ENCODE measurements at places on chromosomes 11 and 22.

DNA sequence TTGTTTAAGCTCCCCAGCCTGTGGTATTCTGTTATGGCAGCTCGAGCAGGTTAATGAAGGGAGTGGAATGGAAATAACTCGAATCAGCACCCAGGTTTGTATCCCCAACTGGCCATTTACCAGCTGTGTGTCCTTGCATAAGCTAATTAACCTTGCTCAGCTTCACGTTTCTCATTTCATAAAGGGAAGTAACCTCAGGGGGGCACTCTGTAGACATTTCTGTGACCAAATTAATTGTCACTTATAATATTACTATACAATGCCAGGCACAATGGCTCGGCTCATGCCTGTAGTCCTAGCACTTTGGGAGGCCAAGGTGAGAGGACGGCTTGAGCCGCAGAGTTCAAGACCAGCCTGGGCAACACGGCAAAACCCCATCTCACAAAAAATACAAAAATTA, 13.8 kb downstream of the ADA2 start:
- DNase-seq, result no peak

GRCh38 chr22:44082801-44083200, 58.7 kb downstream of the PARVB start:
- DNase-seq, result no peak

- no peak for DNase-seq
Measured at GRCh38 chr11:11078344-11079086, 220.7 kb upstream of the ZBED5 start.

DNA sequence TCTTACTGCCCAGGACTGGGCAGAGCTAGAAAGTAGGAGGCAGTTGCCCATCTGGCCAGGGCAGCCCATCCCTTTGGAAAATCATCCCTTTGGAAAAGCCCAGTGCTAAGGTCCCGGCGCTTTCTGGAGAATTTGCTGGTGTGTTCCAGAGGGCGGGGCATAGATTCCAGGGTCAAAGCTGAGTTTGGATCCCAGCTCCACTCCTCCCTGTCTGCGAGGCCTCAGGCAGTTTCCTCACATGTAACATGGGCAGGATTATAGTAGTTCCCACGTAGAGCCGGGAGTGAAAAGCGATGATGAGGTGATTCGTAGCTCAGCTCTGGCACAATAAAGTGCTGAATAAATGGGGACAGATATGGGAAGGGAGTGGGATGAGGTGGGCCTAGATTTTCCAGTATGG, 31.4 kb upstream of the LRRC10B start:
- DNase-seq, result no peak

DNA sequence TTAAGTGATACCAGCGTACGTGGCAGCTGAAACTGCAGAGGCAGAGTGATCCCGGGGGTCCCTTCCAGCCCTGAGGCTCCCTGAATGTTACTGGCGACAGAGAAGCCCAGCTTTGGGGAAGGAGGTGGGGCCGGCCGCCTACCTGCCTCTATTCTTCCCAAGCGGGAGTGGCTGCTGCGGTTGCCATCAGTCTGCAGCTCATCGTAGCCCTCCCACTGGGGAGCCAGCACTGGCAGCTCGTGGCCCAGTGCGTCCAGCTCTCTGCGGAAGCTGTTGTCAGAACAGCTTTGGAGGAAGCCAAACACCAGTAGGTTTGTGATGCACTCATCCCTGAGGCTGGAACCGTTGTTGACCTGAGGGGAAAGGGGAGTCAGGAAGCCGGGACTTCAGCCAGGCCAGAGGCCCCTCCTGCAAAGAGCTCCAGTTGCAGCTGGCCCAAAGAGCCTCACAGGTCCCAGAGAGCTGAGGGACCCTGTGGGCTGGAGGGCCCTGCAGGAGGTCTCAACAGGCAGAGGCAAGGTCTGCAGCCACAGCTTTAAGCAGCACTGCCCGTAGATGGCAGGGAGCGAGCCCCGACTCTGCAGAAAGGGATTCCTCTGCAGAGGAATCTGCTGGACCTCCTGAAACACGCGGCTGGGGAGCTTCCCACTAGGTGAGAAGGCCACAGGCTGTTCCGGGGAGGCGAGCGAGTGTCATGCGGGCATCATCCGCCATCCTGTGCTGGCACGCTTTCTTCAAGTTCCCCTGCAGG, 30.4 kb downstream of the BID start:
- no peak for DNase-seq

- no peak for DNase-seq
Measured at GRCh38 chr11:12114193-12115033, 4.0 kb downstream of the MICAL2 start.

DNA sequence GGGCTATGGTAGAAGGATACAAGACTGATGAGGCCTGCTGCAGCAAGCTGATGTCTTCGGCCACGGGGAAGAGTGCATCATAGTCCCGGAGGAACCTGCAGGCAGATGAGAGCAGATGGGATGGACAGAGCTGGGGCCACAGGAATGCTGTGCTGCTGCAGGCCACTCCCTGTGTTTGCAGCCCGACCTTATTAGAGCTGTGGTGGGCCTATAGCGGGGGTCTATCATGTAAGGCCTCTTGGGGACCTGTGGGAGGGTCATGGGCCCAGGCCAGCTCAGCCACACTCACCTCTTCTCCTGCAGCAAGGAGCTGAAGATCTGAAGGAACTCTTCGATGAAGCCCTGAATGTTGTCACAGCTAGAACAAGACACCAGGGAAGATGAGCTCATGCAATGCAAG, 31.9 kb downstream of the ASCC2 start:
- no peak for DNase-seq

GRCh38 chr11:3341298-3341697, 37.6 kb downstream of the ZNF195 start:
- DNase-seq, result peak; percentile 48

DNA sequence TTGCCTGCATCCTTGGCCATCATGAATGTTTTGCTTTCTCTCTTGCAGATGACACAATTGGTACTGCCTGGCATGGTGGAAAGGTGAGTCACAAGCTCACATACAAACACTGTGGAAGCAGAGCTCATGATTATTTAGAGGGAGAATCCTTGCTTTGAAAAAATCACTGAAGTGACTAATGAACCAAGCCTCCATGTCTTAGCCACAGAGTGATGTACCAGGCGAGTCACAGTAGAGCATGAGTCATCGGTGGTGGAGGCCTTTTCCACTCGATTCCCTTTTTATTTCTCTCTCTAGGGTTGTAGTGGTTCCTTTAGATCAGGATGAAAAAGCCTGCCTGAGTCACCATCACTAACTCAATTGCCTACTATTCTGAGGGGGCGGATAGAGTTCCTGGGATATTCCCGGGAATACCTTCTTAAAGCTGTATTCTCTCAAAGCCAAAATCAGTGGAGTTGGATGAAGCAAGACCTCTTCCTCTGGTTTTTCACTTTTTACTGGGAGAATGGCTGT, 49.6 kb upstream of the ALKBH3 start:
- DNase-seq, result no peak

- DNase-seq, result no peak
Measured at GRCh38 chr11:8932564-8933180, at the start of gene C11orf16. Gene C11orf16, minus strand, starts transcription at chr11:8932947. Its CDS starts 639 bp downstream, at chr11:8932308.

GRCh38 chr11:115624065-115624464, 119.8 kb upstream of the CADM1 start:
- DNase-seq, result no peak

DNA sequence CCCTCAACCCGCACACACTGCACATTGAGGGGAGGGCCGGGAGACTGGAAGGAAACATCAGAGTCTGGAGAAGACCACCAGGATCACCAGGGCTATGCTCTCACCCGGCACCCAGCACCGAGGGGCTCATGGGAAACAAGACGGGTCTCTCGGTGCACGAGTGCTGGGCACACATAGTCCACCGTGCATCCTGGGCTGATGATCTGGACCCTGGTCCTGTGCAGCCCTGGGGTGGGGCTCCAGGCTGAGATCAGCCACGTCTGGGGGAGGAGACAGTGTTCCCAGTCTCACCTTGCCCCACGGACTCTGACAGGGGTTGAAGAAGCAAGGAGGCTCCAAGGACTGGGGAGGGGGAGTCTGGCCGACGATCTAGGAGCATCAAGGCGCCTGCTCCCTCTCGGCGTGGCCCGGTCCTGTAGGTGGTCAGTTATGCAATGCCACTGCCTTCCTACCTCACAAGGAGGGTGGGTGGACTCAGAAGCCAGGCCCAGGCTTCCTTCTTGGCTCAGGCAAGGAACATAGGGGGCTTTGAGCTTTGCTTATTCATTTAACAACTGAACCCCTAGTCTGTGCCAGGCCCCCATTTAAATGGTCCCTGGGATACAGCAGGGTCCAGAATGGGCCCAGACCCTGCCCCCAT, 11.4 kb upstream of the CD81 start:
- DNase-seq, result no peak

DNA sequence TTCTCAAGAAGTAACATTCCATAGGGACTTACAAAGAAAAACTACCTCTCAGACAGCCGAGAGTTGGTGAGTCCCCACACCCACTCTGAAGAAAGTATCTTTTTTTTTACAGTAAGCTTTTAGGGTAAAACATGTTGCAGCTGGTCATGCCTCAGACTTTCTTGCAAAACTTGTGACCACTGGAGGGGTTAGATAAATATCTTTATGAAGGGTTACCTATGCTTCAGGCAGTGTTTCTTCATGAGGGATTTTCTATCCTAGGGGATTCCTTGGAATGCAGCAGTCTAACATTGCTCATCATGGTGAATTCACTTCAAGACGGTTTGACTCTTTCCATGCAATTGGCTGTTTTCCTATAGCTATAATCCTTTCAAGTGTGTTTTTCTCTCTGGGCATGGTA, 20.8 kb upstream of the SNX19 start:
- no peak for DNase-seq

GRCh38 chr11:109729761-109730160, 307.8 kb downstream of the C11orf87 start:
- no peak for DNase-seq

DNA sequence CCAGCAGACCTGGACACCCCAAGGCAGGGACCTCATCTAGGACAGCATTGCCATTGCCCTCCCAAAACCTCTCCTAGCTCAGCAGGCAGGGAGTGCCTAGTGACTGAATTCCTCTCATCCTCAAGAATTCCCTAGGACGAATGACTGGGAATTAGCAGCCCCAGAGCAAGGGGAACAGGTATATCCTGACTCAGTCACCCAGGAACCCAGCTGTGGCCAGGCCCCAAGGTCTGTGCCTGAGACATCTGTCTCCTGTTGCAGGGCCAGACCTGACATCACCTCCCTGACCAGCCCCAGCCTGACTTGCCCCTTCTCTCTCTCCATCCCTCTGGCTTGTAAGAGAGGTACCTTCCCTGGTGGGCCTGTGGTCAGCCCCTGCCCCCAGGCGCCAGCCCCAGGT, 39.0 kb upstream of the SUSD2 start:
- no peak for DNase-seq

DNA sequence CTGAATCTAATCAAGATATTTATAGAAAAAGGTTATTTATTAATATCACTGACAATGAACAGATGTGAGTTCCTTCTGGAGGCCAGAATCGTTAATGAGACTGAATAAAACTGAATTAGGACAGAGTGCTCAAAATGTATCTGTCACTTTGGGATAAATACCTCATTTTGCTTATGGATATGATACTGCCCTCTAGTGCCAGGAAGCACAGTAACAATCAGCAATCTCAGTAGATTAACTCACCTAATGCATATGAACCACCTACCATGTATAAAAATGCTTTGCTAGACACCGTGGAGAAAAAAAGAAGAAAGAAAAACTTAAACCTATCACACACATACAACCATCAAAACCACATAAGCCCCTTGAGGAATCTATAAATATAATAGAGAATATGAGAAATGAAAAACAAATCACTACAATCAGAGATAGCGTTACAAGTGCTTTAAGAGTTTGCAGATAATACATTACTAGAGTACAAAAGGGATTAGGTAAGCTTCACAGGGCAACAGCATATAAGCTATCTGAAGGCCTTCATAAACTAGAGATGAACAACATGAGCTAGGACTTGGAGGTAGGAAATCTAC, 117.4 kb downstream of the SGSM3 start:
- DNase-seq, result no peak

DNA sequence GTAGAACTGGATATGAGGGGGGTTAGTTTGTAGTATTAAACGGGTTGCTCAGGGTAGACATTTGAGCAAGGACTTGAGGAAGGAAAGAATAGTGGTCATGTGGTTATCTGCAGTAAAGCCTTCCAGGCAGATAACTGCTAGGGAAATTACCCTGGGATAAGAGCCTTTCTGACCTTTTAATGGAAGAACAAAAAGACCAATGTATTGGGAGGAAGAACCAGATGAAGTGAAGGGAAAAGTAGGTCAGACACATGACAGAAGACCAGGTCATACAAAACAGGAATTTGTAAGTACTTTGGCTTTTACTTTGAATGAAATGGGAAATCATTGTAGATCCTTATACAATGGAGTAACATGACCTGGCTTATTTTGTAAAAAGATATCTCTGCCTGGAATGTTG, 241.9 kb upstream of the CTSC start:
- no peak for DNase-seq

- DNase-seq, result no peak
Measured at GRCh38 chr22:20787746-20788626, 14.1 kb downstream of the SERPIND1 start.

- DNase-seq, result no peak
Measured at GRCh38 chr11:14323118-14323676, 35.8 kb downstream of the RRAS2 start.

DNA sequence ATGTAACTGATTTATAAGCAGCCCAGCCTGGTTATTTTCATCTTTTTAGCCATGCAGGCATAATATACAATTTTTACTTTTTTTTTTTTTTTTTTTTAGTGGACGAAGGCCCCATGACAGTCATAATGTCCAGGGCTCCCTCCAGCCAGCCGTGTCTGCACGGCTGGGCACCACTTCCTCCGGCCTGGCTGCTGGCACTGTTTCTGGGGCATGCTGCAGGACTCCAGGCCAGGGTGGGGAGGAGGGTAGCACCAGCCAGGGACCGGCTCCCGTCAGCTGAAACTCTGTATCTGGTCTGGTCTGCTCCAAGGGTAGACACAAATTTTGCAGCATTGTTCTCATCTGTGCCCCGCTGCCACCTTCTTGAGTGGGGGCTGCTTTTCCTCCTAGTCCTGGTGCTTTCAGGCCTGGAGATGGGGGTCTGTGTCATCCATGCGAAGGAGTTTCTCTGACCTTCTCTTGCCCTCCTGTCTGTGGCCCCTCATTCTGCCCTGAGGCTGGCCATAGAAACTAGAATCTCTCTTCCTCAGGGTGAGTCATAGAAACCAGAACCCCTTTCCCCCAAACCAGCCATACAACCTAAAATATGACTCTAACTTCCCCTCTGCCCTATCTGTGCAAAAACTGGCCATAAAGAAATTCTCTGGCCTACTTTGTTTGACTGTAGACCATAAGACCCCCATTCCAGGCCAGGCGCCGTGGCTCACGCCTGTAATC, 9.2 kb upstream of the RRP7A start:
- no peak for DNase-seq

DNA sequence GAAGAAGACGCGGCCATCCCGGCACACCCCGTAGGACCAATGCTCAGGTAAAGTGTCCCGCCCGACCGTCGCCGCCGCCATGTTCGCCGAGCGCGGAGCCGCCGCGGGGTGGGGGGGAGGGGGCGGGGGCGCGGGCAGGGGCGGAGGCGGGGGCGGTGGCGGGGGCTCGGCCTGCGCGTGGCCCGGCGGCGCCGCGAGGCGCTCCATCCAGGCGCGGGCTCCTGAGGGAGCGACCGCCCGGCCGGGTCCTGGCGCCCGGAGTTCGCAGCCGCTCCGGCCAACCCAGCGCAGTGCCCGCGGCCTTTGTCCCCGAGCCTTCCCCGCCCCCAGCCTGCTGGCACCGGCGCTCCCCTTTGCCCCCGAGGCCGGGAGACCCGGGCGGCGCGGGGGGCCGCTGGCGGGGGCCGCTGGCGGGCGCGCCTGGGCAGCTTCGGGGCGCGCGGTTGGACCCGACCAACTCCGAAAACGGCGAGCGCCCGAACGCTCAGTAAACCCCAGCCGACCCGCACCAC, at the start of gene PLEKHA7:
TSS of gene PLEKHA7 (minus strand) at position 94 of the 512 bp plus-strand sequence. CDS start at position 81, 13 bp downstream.
- DNase-seq, result no peak

GRCh38 chr11:9109858-9110731, 18.7 kb upstream of the SCUBE2 start:
- no peak for DNase-seq

Measured in activated naive CD4-positive, alpha-beta T cell (primary cell).